ENCODE measurements at places on chromosomes 13 and 19.
A peak's percentile ranks its signal among the peaks of the same experiment; 100 is the strongest.

GRCh38 chr13:24747248-24748060, 16.5 kb upstream of the RNF17 start:
- no peak for DNase-seq

GRCh38 chr19:39199025-39199424, 2.3 kb downstream of the NCCRP1 start:
- DNase-seq: no peak

DNA sequence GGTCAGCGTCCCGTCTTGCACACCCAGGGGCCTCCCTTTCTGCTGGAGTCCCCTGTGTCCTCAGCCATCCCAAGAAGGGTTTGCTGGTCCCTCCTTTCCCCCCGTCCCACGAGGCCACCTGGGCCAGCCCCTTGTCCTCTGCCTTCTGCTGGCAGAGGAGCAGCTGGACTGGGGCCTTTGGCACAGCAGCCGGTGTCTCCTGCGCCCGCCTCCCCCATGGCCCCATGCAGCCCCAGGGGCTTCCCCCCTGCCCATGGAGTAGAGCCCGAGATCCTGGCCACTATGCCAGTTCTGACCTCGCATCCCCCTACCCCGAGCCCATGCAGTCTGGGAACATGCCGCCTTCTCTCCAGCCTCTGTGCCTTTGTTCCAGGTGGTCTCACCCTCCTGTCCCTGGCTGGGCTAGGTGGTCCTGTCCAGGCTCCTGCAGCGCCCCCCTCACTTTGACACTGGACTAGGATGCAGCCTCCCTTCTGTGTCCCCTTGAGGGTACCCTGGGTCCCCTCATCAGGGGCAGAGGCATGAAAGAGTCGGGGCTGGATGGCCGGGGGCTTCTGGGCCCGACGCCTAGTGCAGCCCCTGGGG, 5.7 kb upstream of the GARIN5A start:
- no peak for DNase-seq

DNA sequence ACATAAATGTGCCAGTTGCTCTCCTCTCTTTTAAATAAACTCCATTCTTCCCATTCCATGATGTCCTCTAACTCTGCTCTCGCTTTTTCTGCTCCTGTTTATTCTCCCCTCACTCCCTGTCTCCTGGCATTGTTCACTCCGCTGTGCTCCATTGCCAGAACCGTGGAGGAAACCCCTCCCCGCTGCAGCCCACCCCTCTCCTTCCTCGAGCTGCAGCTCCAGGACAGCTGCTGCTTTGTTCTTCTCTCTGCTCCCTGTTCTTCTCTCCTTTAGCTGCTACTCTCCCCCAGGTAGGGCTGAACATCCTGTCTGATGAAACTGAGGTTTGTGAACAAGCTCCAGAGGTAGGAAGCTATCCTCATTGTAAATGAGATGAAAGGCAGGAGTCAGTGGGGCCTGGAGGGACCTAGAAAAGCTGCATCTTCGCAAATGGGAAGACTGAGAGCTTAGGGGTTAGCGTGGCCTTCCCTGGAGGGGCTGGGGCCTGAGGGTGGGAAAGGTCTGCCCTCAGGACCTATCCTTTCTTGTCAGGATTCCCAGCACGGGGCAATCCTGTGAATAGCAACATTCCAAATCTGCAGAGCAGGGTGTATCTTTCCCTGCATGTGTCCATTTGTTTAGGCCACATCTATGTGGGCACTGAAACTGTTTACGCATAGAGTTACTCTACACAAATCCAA, 243.7 kb downstream of the DNAJC15 start:
- no peak for DNase-seq

DNA sequence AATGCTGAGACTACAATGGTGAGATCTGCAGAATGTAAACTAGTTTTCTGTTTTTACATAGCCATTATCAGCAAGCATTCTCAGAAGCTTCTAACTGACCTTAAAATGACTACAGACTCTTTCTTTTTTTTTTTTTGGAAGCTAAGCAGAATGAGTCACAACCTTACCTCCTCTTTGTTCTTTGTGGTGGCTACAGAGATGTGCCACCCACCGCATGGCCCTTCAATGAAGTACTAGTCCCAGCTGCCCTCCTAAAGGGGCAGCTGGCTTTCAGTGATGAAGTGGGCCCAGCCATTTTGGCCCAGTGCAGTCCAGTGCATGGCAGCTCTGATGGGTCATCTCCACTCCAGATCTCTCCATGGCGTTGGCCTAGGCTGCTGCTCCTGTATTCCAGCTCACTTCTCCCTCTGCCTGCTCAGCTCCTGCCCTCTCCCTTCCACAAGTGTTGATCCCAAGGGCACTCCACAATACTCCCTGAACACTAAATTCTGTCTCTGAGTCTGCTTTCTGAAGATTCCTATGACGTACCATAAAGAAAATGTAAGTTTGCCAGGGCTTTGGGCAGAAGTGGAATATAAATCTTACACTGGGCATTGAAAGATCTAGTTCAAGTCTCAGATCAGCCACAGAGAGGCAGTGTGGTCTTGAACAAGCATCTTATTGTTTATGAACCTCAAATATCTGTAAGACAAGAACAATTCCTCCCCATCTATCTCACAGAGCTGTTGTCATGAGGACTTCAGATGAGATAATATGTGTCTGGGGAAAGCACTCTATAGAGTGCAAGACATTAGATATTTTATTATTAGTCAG, 85.6 kb downstream of the RXFP2 start:
- no peak for DNase-seq

- no peak for DNase-seq
These were observed 258.4 kb downstream of the SPRY2 start for GRCh38 chr13:80082396-80083080.

GRCh38 chr13:73913751-73914518, 220.3 kb downstream of the KLF12 start:
- DNase-seq: no peak

GRCh38 chr19:51258165-51259160, 7.6 kb downstream of the SIGLECL1 start:
- no peak for DNase-seq

DNA sequence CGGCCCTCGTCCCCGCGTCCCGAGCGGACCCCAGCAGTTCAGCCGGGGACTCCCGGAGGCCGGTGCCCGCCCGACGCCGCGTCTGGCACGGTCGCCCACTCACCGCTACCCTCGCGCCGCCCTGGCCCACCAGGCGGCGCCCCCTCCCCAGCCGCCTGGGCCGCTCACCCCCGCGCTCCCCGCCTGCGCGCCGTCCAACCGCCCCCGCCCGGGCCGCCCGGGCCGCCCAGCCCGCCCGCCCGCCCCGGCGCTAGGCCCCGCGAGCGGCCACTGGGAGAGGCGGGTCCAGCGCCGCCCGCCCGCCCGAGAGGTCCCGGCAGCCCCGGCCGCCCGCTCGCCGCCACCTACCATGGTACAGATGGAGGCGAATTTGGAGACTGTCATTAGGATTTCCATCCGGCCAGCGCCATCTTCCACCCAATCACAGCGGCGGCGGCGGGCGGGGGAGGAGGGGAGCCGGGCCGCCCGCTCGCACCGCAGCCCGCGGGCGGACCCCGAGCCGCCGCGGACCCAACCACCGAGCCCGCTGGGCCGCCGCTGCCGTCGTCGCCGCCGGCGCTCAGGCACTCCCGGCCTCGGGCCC, at the start of gene USP12:
TSS of gene USP12 (minus strand) at position 568 of the 583 bp plus-strand sequence. CDS start at position 396, 172 bp downstream.
- DNase-seq: no peak

DNA sequence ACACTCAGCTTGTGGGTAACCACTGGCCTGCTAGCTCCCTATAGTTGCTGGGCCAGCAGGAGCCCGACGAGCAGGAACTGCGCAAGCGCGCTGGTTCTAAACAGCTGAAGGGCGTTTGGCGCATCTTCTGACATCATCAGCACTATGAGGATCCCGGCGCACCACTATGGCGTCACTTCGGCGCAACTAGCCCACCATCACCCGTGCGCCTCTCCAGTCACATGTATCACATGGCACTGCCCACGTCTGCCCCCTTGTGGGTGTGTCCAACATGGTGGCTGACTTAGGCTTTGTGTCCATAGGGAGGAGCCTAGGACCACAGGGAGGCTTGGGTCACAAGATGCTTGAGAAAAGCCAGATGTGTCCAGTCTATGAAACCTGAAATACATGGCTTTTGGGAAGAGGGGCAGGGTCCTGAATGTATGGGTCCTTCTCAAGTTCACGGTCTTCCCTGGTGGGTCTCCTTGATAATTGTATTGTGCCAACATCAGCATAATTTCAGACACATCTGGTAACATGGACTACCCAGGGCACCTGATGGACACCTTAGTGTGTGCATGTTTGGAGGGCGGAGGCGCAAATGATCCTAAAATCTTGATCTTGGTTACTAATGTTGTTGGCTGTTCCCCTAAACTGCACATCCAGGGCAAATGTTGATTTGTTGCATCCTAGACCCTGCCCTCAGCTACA, 18.0 kb downstream of the KLK4 start:
- DNase-seq: no peak

DNA sequence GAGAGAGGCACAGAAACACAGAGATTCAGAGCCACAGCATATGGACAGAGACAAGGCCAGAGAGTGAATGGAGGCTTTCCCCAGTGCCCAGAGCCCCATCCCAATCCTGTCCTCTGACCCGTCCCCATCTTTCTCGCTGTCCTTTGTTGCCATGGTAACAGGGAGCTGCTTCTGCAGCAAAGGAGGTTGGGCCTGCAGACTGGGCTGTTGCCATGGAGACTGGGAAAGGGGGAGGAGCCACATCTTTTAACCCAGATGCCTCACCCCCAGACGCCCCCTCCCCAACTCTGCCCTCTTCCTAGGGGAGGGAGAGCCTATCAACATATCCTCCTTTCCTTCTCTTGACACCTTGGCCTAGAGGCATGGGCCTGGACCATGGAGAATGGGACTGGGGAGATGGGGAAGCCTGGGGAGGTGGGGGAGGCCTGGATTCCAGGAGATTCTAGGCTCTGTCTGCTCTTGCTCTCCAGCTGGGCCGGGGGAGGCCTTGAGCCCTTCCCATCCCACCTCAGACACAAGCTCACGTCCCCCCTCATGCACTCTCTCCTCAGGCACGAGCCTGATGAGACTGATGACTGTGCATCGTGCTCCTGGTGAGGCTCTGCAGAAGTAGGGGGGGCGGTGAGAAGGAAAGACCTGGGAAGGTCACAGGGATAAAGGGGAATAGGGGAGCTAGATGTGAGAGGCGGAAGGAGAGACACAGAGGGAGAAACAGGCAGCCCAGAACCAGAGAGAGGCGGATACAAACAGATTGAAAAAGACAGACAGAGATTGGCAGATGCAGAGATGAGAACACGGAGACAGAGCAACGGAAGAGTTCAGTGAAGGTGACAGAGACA, 2.1 kb upstream of the ATP1A3 start:
- DNase-seq: no peak

GRCh38 chr19:44592451-44592890, 20.9 kb upstream of the IGSF23 start:
- no peak for DNase-seq

GRCh38 chr19:50312967-50313811, 16.0 kb downstream of the KCNC3 start:
- DNase-seq: no peak

GRCh38 chr13:66237411-66238062, 992.6 kb downstream of the PCDH9 start:
- DNase-seq: no peak

GRCh38 chr13:89695343-89696257, 1651.9 kb upstream of the MIR17HG start:
- DNase-seq: peak; percentile 25

DNA sequence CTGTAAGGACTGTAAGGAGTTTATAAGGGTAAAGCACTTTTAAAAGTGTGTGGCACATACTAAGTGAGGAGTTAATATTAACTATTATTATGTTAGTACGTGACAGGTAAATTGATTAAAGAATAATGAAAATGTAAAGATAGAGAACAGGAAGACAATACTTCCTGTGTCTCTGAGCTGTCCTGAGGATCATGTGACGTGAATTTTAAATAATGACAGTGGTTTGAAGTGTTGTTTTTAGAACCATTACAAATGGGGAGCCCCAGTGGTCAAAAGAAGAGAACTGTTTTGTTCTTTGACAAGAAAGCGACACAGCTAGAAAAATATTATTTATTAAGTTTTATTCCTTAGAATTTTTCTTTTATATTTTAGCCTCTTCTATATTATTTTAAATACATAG, 241.2 kb upstream of the STARD13 start:
- no peak for DNase-seq

- no peak for DNase-seq
These were observed 16.3 kb upstream of the PTBP1 start for GRCh38 chr19:780935-781334.

- DNase-seq: no peak
These were observed 49.0 kb upstream of the FRY start for GRCh38 chr13:31982540-31982939.

DNA sequence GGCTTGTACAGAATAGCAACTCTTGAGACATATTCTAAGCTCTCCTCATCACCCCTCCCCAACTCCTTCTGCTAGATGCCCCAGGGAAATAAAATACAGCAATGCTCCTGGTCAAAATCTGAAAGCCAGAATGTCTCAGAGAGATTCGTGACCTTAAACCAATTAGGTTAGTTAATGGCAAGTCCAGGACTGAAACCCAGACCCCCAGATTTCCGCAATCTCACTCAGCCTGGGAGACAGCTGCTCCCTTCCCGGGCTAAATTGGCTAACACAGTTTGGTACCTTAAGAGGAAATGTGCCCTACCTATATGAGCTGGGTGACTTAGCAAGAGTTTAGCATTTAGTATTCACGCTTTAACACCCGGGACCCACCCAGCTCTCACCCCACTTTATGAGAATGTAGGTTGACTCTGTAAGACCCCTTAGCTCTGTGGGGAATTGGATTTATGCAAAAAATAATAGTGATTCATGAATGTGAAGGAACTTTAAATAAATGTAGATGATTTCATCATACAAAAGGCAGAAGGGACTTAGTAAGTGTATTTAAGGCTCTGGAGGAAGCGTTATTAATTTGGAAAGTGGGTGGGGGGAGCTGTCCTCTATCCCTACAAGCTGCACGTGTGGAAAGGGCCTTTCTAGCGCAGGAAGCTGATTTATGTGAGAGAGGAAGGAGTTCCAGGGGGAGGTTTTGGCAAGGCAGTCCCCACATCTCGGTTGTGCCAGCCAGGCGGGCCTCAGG, 1.1 kb downstream of the DLEU7 start:
- no peak for DNase-seq

DNA sequence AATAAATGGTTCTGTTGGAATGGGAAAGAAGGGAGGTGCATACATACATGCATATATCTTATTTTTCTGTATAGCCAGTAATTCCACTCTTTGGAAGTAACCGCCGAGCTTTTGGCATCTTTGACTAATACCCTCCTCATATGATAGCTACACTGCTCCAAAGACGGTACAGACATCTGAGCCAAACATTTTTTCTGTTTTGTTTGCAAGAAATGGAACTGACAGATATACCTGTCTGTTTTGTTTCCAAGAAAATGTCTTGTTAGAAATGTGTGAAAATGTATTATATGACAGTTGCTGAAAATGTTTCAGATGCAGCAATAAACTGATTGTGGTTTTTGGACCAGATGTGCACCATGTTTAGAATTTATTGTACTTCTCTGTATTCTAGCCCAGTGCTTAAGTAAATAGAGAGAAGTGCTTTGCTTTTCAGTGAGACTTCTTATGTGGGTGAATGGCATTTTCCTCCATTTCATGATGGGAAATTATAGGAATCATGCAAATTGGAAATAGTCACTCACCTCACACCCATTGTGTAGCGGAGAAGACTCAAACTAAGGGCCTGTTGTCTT, 396.9 kb downstream of the KCNRG start:
- DNase-seq: no peak
